Activated T-helper 1 cell treated with Interleukin-2 at 50 U/mL for 16 hours (primary cell): ENCODE measurements at places on chromosomes 4 and X.

DNA sequence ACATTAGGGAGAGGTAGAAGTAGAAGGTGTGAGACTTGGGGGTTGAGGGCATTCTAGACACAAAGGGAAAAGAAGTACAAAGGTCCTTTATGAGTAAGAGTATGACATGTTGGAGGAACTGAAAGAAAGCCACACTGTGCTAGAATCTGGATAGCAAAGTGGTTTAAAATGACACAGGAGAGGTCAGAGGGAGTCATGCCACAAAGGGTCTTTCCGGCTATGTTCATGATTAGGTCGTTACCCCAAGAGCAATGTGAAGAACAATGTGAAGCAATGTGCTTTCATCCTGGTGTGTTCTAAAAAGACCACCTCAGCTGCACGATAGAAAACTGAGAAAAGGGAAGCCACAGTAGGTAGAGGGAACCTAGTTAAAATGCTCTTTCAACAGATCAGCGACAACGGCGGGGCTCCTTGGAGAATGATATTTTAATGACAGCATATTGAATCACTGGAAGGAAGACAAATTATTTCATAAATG, 29.2 kb downstream of the SMIM14 start:
- DNase-seq: no peak

DNA sequence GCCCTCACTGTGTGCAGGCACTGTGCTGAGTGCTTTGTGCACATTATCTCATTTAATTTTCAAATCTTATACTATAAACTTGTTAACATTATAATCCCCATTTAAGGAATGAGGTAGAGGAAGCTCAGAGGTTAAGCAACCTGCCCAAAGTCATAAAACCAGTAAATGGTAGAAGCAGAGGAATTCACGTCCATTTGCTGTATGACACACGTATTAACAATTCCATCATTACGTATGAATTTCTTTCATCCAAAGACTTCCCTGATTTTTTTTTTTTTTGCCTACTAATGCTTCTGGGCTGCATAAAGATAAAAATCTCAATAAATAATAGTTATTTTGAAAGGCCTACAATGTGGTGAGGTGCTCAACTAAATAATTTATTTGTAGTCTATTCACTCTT, 64.5 kb upstream of the H2AZ1 start:
- no peak for DNase-seq

- DNase-seq: no peak
Measured at GRCh38 chr4:153646978-153647377, 37.1 kb upstream of the TLR2 start.

GRCh38 chr4:88008743-88009171, 1.3 kb downstream of the PKD2 start:
- DNase-seq: no peak

GRCh38 chr4:8238036-8238511, 31.5 kb upstream of the HTRA3 start:
- DNase-seq: no peak

- DNase-seq: no peak
Measured at GRCh38 chrX:15820106-15821073, 30.1 kb downstream of the ZRSR2 start.

DNA sequence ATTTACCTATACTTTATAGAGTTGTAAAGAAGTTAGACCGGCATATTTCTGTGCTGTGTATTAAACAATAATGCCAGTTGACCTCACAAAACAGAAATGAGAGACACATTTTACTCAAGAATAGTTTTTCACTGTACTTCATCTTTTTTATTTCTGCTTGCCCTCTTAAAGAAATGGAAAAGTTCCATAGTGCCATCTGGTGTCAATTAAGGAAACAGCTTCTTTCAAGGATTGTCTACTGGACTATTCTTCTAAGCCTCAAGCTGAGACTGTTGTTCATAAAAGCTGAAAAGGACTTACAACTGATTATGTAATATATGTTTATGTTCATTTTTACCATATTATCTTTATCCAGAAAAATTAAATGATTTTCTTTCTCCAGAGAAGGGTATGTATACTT, 1523.7 kb downstream of the ARAP2 start:
- no peak for DNase-seq

GRCh38 chr4:108742451-108743420, 20.1 kb downstream of the ETNPPL start:
- DNase-seq: no peak

DNA sequence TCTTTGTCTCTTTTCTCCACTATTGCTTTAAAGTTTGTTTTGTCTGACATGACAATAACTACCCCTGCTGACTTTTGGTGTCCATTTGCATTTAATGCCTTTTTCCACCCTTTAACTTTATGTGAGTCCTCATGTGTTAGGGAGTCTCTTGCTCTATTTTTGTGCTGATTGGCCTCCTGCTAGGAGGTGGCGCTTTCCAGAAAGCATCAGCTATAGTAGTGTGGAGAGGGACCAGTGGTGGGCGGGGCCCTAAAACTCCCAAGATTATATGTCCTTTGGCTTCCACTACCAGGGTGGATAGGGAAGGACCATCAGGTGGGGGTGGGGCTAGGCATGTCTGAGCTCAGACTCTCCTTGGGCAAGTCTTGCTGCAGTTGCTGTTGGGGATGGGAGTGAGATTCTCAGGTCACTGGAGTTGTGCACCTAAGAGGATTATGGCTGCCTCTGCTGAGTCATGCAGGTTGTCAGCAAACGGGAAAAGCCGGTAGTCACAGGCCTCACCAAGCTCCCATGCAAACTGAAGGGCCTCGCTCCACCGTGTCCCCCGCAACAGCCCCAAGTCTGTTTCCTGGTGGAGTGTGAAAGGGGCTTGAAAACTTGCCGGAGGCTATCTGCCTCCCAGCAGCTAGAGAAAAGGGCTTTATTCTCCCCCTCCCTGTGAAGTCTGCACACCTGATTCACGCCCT, 156.3 kb downstream of the CPEB2 start:
- DNase-seq: no peak

GRCh38 chr4:174215057-174215456, 68.4 kb downstream of the FBXO8 start:
- DNase-seq: no peak

DNA sequence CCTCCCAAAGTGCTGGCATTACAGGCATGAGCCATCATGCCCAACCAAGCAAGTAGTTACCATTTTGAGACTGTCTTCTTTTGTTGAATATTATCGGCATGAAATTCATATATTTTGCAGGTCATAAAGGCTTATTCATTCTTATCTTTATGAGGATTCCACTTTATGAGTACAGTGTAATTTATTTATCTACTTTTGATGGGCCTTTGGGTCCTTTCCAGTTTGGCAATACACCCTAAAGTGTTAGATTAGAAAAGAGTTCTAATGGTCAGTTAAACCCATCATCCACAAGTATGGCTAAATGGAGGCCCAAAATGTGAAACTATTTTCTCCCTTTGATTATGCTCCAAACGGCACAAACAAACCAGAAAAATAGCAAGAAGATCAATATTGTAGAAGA, 10.9 kb upstream of the ABCG2 start:
- DNase-seq: no peak
